SK-N-SH treated with all-trans-retinoic acid at 6 μM for 48 hours (cell line): ENCODE measurements at places on chromosomes 13 and 19.
A peak's percentile ranks its signal among the peaks of the same experiment; 100 is the strongest.

- no peak for ATAC-seq
Observed at GRCh38 chr13:106426909-106427308, 108.6 kb downstream of the EFNB2 start.

GRCh38 chr13:97414392-97414791 is 19.6 kb upstream of the RAP2A start:
- no peak for ATAC-seq

DNA sequence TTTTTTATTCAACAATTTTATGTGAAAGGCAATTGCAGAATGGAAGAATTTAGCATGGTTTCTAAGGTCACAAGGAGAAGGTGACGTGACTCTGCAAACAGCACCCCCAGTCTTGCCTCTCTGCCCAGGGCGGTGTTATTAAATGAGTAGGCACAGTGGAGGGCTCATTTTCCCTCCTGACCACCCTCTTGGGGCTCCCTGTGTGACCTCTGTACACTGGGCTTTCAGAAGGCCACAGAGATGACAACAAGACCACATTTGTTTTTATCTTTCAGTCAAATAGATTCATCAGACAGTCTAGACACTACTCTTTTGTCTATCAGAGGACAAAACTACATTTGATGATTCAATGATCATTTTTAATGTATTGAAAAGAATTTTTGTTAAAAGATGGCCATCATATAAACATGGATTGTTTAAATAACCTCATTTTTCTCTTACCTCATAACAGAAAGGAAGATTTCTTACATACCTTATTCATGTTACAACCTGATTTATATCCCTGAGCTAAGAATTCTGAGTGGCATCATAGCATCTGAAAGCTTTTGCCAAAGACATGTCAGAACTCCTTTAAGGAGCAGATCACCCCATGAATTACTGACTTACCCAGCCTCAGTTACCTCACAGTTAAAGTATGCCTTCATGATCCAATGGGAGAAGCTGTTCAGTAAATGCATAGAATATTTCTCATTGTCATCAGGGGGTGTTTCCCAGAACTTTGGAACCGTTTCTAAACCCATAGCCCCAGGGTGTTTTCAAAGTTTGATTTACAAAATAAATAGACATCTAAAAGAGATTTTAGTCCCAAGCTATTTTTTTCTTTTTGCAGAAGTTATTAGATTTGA is 184.0 kb upstream of the RFC3 start:
- peak; percentile 63 for ATAC-seq

GRCh38 chr19:19538061-19538784 is at the start of gene CILP2:
Gene CILP2 (plus strand): TSS chr19:19538265. CDS start chr19:19538350, 85 bp downstream.
- peak; percentile 60 for ATAC-seq

GRCh38 chr13:94315188-94315587 is 164.3 kb downstream of the DCT start:
- ATAC-seq = no peak
